A549 (cell line): ENCODE measurements at places on chromosomes 12 and 14.
A peak's percentile ranks its signal among the peaks of the same experiment; 100 is the strongest.

- DNase-seq: no peak
Measured at GRCh38 chr14:29898470-29898869, 29.2 kb downstream of the PRKD1 start.

DNA sequence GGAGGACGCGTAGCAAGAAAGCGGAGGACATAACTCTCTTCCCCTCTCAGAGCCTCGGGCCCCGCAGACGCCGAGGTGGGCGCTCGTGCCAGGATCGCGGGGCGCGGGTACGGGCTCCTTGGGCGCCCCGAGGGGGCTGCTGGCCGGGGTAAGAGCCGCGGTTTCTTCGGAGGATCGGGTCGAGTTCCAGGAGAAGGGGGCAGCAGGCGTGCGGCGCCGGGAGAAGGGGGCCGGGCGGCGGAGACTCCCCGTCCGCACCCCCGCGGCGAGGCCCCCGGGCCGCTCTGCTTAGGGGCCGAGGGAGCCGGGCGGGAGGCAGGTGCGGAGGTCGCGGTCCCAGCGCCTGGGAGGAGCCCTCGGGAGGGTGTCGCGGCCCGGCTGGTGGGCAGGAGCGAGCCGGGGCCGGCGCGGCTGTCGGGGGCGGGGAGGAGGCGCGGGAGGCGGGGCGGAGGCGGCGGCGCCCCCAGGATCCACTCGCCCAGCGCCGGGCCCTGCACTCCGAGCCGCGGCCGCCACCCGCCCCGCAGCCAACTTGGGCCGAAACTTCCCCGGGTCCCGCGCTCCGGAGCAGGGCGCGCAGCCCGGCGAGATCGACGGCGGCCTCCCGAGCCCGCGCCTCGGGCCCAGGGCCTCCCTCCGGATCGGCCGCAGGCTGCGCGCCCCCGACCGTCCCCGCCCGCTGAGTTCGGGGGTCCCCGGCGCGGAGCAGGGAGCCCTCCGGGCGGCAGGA lies 64.4 kb downstream of the FBXL14 start:
- no peak for DNase-seq

DNA sequence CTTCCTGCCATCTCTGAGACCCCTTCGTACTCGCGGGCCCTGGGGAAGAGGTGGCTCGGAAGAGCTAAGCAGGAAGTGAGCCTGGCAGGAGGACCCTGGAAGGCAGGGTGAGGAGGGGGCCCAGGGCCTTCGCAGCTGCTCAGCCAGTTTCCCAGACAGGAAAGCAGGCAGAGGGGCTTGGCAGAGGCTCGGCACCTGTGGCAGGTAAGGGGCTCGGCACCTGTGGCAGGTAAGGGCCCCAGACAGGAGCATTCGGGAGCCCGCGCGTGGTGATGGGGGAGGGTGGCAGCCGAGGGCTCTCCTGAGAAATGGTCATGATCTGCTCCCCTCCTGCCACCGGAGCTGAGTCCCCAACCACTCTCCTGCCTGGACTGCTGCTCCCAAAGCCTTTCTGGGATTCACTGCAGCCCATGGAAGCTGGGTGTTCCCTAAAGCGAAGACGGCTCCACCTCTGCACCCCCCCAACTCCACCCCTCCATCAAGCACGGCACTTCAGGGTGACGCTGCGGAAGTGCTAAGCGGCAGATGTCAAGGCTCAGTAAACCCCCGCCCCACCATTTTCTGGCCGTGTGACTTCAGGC lies 63.2 kb downstream of the PRIMA1 start:
- no peak for DNase-seq

DNA sequence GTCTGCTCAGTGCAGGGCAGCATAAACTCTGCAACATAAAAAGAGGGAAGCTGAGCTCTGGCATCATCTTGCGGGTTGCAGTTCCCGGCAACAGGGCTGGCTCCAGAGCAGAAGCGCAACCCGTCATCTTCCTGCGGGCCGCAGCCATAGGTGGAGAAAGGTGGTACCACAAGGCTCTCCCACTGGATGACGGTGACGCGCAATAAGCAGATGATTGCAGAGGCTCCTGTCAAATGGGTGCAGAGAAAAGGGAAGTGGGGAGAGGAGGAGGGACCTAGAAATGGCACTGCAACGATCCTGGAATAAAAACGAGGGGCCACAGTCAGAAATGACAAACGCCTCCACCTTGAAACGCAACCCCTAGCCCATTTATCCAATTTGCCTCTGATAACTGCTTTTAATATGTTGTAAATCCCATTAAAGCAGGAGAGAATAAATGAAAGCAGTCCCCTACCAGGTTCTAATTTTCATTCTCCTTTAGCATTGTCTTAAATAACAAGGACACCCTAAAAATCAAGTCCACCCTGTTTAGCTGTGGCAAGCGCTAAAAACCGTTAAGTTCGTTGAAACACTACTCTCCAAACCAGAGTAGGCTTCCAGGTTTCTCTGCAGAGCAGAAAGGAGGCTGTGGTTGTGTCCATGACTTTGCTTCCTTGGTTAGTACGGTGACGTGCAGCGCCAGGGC lies 30.9 kb upstream of the TUBA1C start:
- DNase-seq: no peak

DNA sequence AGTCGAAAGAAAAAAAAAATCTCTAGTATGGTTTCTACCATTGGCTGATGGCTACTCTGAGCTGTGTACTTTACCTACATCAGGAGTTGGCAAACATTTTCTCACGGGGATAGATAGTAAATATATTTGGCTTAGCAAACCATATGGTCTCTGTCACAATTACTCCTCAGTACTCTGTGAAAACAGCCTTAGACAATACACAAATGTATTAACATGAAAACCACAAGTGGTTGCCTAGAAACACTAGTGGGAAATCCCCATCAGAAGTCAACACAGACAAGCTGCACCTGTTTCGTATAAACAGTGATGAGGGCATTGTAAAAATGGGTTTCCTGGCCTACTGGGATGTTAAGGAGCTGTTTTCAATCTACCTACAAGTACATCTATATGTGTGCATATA lies 84.6 kb upstream of the NAV3 start:
- no peak for DNase-seq

DNA sequence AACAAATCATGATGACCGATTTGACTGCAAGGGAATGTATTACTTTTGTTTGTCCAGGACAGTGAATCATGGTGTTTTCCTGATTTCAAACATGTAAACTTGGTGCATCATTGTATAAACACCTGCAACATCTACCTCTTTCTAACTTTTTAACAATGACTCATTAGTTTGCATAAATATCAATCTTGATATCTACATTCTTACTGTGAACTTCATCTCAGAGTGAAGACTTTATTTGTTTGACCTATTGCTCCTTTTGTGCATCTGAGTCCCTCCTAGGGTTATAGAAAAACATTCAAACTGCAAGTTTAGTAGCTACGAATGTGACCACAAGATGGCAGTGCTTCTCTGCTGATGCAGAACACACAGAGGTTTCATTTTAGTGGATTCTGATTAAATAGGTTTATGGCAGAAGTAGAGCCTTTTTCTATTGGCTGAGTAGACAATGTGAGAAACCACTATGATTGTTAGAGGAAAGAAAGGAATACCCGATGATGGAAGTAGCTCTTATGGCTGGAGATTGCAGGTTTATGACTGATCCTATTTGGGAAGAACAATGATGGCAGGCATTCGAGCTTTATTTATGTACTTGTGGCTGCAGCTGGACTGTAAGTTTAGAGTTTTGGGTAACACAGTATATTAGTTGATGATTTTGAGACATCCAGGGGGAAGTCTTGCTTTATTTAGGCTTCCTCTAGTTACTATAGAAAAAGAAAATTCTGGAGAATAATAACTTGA lies 244.2 kb upstream of the OR4E1 start:
- peak; percentile 92 for DNase-seq

DNA sequence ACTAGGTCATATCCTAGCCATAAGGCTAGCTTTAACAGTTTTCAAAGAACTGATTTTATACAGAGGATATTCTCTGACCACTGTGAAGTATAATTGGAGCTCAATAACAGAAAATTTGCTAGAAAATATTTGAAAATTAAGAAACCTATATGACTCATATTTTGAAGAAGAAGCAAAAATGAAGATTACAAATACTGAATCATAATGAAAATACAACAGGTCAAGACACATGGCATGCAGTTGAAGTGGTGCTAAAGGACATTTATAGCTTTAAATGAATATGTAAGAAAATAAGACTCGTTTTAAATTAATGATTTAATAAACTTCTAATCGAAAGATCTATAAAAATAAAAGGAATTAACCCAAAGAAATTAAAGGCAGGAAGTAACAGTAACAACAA lies 1234.6 kb downstream of the SLC16A7 start:
- DNase-seq: no peak

DNA sequence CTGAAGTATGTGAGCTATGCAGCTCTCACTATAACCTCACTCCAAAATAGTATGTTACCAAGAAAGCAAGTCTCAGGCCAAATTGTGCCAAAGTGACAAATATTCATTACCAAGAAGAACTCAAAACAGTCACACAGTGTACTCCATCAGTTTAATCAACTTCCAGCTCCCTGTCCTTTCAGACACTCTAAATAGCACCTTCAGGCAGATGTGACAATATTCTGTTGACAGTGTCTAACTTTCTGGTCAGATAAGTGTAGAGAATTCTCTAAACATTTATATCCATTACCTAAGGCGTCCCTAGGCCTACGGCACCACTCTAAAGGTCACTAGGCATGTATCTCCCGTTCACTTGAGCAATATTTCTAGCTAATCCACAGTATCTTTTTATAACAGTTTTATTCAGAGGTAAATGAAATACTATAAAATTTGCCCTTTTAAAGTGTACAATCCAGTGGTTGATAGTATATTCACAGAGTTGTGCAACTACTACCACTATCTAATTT lies 21.7 kb downstream of the CPNE8 start:
- no peak for DNase-seq

- DNase-seq: no peak
Measured at GRCh38 chr14:58697266-58697929, 59.6 kb downstream of the DACT1 start.

DNA sequence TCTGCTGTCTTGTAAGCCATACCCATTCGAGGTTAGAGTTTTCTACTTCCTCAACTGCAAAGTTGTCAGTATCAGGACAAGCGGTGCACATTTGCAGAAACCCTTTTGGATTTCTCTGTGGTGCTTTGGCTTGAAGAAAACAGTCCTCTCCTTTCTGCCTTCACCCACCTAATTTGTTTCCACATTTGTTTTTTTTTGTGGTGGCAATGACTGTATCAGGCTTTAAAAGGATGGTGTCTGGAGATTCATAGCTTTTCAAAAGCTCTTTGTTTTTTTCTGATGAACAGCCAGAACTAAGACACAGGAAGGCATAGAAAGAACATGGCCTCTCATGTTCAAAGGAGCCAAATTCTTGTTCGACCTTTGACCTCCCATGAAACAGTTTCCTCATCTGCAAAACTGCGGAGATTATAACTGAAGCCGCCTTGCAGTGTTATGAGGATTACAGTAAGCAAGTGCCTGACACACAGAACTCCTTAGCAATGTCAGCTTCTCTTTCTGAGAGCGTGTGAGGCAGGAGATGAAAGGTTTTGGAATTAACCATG lies 270.6 kb upstream of the TBX3 start:
- no peak for DNase-seq

DNA sequence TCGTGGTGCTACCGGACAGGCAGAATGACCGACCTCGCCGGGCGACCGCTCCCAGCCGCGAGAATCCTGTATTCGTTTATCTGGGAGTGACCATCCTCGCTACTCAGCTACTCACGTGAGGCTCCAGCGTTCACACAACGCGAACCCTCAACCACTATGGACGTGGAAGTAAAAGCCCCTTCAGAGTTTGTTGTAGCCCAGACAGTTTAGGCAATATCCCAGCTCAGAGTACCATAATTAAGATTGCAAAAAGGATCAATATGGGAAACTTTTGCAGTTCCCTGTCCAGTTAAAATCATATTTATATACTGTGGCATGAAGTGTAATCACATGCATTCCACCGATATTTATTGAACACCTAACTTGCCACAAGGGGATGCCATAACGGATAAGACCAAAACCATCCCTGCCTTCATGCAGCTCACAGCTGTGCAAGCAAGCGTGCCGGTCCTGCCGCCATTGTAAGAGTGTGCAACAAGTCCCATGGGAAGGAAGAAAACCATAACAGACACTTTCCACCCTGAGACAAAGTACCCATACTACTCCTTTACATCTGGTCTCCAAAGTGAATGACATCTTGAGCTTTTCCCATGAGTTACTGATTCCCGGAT lies 938 bp upstream of the MAX start:
- DNase-seq: peak; percentile 32

GRCh38 chr12:20946732-20947131 lies 136.2 kb downstream of the SLCO1B3 start:
- DNase-seq: no peak

- DNase-seq: no peak
Measured at GRCh38 chr14:68099495-68100045, 280.0 kb downstream of the RAD51B start.

DNA sequence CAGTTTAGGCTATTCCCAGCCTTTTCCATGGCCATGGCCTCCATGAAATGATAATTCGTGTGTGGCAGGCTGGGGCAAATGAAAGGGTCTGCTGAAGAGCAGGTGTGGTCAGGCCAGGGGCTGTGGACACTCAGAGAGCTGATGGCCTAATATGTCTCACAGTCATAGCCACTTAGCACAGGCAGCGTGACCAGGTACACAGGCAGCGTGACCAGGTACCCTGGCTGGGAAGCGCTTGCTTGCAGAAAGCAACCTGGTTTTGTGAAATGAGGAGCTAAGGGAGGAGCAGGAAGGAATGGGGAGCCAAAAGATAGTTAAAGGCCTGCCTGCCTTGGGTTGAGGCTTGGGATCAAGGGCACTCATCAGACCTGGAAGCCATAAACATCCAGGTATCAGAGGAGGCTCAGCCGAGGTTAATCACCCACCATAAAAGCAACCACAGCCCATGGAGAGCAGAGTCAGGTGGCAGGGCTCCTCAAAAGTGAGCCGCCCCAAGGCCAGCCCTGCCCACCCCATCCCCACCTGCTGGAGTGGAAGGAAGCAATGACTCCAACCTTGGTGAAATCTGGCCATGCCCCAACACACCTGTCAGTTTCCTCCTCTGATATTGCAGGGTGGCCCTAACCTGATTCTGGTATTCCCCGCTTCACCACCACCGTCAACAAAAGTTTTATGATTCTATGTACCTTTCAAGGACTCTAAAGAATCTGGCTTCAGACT lies 8.0 kb upstream of the KRT8 start:
- DNase-seq: no peak

DNA sequence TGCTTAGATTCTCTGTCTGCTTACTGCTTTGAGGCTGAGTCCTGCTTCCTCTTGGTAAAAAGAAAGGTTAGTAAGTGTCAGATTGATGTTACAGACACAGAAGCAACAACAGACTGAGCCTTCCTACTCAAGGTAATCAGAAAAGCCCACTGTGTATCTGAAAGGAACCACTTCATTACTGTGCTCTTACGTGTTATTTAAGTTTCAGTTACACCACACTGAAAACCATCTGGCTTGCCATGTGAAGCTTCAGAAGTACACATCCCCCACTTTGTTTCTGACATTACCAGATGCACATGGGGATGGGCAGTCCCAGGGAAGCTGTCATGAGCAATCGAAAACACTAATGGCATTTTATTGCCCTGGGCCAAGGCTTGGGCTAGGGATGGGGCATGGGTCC lies 1290.1 kb downstream of the AACS start:
- no peak for DNase-seq

- peak; percentile 95 for DNase-seq
Measured at GRCh38 chr12:56261503-56262232, 3.5 kb upstream of the ANKRD52 start.
